ENCODE measurements at places on chromosomes 16 and 17. TPM values are rescaled to one million over a fixed set of nuclear protein-coding genes. Genes with fewer than 3 reads are reported as not detected.

The WNT3 gene
- total RNA-seq = 8.1 TPM

The GRB7 gene
- 28.8 TPM for total RNA-seq

The RND2 gene
- 14.6 TPM for total RNA-seq

The VAT1L gene
- total RNA-seq = 1.1 TPM

The DPEP2 gene
- not detected for total RNA-seq

The NXN gene
- total RNA-seq = 56.0 TPM

The OTOA gene
- 0.07 TPM for total RNA-seq

The GFAP gene
- not detected for total RNA-seq

The TIMM22 gene
- 14.3 TPM for total RNA-seq

The UBALD2 gene
- total RNA-seq = 36.3 TPM

The CD300E gene
- total RNA-seq = not detected

The NOTUM gene
- 0.60 TPM for total RNA-seq

The EEF2KMT gene
- 13.7 TPM for total RNA-seq

The TBC1D26 gene
- total RNA-seq = 2.9 TPM

The ZNF205 gene
- 23.3 TPM for total RNA-seq

The CD300A gene
- total RNA-seq = 3.9 TPM

The P4HB gene
- 467 TPM for total RNA-seq

The C17orf78 gene
- not detected for total RNA-seq

The KRT27 gene
- not detected for total RNA-seq

Data from progenitor cell of endocrine pancreas (in vitro differentiated cells).